CD4-positive, alpha-beta T cell treated with Interleukin-12 subunit alpha and Interleukin-12 subunit beta, for 1 hour (primary cell): ENCODE measurements at places on chromosomes 3 and 15.
A peak's percentile ranks its signal among the peaks of the same experiment; 100 is the strongest.

- DNase-seq: no peak
Measured at GRCh38 chr3:153762411-153763235, 358.6 kb upstream of the ARHGEF26 start.

GRCh38 chr3:72280876-72281275 is 495.9 kb upstream of the PROK2 start:
- no peak for DNase-seq

DNA sequence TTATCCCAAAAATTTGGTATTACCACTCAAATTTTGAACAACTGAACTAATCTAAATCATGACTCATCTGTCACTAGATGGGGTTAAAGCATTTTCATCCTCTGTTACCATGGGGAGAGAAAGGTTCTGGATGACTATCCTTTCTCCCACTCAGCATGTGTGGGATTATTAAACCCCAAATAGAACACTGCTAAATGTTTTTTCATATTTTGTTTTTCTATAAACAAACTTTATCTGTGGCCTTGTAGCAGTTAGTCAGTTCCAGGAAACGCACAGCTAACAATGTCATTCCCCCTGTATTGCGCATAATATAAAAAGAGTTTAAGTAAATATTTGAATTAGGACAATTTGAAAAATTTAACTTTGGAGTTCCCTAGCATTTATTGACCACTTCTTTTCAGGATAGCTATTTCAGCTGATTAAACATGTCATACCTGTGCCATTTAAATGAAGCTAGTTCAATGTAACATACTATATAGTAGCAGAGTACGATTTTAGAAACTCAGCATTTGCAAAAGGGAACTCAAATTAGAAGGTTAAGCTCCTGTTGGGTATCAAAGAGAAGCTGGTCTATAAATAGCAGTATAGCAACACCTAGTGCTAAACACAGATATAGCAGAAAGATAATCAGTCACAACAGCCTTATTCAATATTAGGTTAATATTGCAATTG is 9.2 kb upstream of the TMEM212 start:
- no peak for DNase-seq

DNA sequence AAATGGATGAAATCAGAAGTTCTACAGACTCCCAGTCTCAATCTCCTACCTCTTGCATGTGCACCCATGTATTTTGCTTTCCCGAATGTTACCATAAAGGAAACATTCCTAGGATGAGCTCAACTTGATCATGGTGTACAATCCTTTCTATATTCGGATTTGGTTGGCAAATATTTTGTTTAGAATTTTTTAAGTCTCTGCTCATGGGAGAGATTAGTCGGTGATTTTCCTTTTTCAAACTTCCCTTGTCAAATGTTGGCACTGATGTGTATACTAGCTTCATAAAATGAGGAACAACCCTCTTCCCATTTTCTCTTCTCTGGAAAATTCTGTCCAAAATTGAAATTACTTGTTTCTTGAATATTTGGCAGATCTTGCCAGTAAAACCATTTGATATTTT is 317.6 kb upstream of the RASGRP1 start:
- no peak for DNase-seq

GRCh38 chr3:175484666-175485065 is 625.5 kb downstream of the NAALADL2 start:
- DNase-seq: no peak

GRCh38 chr3:43521941-43522340 is 99.9 kb downstream of the ANO10 start:
- no peak for DNase-seq

- no peak for DNase-seq
Measured at GRCh38 chr15:65805019-65805745, 13.1 kb upstream of the DENND4A start.

DNA sequence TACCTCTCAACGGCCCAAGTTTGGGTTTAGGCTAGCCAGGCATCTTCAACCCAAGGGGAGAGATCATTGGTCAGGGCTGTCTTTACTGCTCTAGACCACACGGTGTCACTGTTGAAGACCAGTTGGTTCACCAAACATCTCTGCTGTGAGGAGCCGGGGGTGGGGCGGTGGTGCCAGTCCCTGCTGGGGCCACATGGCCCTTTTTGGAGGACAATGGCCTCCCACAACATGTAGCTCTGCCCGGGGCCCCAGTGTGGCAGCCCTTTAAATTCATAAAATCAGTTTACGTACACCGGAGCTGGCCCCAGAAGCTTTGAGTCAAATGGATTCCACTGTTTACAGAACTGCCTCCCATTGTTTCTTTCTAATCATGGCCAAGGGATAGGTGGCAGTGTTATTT is 19.1 kb upstream of the TM4SF18 start:
- peak; percentile 5 for DNase-seq

- peak; percentile 41 for DNase-seq
Measured at GRCh38 chr15:90306560-90306959, 41.1 kb downstream of the NGRN start.

DNA sequence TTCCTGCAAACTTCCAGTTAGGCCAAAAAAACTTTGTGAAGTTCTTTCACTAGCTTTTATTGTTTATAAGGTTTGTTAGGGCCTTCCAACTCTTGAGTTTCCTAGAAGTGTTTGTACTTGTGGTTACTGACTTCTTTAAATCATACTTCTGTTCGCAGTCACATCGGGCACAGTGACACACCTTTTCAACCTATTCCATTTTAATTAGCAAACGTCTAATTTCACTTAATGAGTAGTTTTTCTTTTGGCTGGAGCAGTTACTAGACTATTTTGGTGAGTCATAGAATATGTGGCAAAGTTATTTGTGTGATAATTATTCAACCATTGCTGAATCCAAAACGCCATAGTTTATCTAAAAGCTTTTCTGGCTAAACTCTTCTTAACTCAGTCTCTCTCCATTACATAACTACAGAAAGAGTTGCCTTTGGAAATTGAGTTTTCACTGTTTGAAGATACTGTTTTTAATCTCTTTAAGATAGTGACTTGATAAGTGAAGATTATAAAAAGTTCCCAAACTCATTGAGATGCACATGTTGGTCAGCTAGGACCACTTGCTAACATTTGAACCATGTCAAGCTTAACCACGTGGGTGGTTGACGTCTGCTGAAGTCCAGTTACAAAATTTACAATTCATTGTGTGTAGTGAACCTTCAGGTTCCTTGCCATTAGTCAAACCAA is 21.5 kb downstream of the CNOT10 start:
- no peak for DNase-seq

DNA sequence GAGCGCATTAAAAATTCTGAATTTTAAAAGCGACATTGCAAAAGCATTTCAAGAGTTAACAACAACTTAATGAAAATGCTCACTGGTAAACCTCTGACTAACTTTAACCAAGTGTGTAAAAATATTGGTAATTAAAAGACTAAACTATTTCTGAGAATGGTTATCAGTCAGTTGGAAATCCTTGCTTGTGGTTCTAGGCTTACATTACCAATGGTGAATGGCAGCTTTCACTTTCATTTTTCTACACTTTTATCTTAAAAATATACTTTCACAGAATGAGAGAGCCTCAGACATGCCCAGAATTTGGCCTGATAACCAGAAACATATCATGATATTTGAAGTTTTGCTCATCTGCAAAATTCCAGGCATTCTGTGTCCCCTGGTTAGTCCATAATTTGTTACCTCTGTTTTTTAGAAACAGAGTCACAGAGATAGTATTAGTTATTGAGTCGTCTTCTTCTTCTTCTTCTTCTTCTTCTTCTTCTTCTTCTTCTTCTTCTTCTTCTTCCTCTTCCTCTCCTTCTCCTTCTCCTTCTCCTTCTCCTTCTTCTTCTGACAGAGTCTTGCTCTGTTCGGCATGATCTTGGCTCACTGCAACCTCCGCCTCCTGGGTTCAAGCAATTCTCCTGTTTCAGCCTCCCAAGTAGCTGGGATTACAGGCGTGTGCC is 5.5 kb upstream of the RNF111 start:
- peak; percentile 39 for DNase-seq

DNA sequence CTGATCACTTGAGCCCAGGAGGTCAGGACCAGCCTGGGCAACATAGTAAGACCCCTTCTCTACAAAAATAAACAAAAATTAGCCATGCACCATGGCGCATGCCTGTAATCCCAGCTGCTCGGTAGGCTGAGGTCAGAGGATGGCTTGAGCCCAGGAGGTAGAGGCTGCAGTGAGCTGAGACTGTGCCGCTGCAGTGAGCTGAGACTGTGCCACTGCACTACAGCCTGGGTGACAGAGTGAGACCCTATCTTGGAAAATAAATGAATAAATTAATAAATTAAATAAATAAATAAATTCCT is 10.8 kb downstream of the SHISA5 start:
- DNase-seq: no peak

GRCh38 chr3:28328188-28329151 is 20.1 kb upstream of the ZCWPW2 start:
- peak; percentile 66 for DNase-seq

GRCh38 chr3:50382722-50383121 is 23.4 kb upstream of the TMEM115 start:
- DNase-seq: no peak

DNA sequence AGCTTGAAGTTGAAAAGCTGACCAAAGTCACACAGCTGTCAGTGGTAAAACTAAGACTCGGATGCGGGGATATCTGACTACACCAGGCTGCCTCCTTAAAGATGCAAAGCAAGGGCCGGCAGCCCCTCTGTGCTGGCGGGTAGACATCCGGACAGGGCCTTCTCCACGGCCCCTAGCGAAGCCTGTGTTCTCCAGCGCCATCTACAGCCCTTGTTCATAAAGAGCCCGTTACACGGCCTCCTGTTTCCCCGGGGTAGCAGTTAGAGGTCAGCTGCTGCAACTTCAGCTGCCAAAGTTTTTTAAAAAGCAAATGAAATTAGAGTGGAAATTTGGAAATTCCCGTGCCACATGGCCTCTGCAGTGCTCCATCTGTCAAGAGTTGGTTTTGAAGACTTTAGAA is 383.0 kb downstream of the TBL1XR1 start:
- DNase-seq: no peak
